ENCODE measurements at places on chromosomes 5 and 9.

DNA sequence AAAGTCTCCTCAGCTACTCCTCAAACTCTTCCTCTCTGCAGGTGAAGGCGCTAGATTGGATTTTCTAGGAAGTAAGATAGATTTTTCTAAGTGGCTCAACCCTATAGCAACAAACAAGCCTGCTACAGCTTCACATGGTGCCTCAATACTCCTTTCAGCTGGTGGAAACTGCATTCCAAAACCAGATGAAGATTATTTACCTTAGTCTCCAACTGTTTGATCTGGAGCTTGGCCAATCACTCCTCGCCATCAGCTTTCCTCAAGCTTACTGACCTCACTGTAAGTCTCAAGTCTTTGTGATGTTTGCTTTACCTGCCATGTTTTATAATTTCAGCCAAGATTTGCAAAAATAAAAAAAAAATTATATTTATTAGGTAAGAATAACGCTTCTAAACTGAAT, 622.4 kb downstream of the CHSY3 start:
- no peaks in the 10 kb centered on the region for H3K27me3 ChIP-seq
- H3K4me3 ChIP-seq: no peak overlapping the region
- DNase-seq: no peak
- H3K27ac ChIP-seq: no peak overlapping the region
- no peaks in the 10 kb centered on the region for H3K36me3 ChIP-seq

DNA sequence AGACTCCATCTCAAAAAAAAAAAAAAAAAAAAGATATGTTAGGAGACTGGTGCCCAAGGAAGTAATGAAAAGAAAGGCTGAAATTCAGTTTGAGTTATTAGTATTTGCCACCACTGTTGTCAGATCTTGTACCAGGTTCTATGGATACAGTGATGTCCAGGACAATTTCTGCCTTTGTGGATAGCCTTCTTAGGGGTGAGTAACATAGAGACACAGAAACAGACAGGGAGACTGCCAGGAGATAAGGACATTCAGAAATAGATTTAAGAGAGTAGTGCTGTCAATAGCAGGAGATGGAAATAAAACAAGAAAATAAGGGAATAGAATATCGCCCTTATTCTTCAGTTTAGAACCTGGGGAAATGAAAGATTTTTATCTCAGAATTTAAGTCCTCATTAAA, 6.3 kb upstream of the SPINK14 start:
- no peaks in the 10 kb centered on the region for H3K4me1 ChIP-seq
- H3K27me3 ChIP-seq: no peaks in the 10 kb centered on the region
- H3K4me3 ChIP-seq: no peak overlapping the region
- H3K27ac ChIP-seq: no peak overlapping the region

GRCh38 chr9:14909961-14910805, at the start of gene FREM1:
Gene FREM1, minus strand, starts transcription at chr9:14910428. Its CDS starts 41,451 bp downstream, at chr9:14868977.
- H3K4me3 ChIP-seq: no peak within 1 kb of the TSS
- DNase-seq: no peak
- H3K27me3 ChIP-seq: peaks cover 4% of the 10 kb centered on the region
- H3K36me3 ChIP-seq: no peaks in the 10 kb centered on the region
- no peak within 1 kb of the TSS for H3K27ac ChIP-seq
- H3K4me1 ChIP-seq: no peaks in the 10 kb centered on the region

DNA sequence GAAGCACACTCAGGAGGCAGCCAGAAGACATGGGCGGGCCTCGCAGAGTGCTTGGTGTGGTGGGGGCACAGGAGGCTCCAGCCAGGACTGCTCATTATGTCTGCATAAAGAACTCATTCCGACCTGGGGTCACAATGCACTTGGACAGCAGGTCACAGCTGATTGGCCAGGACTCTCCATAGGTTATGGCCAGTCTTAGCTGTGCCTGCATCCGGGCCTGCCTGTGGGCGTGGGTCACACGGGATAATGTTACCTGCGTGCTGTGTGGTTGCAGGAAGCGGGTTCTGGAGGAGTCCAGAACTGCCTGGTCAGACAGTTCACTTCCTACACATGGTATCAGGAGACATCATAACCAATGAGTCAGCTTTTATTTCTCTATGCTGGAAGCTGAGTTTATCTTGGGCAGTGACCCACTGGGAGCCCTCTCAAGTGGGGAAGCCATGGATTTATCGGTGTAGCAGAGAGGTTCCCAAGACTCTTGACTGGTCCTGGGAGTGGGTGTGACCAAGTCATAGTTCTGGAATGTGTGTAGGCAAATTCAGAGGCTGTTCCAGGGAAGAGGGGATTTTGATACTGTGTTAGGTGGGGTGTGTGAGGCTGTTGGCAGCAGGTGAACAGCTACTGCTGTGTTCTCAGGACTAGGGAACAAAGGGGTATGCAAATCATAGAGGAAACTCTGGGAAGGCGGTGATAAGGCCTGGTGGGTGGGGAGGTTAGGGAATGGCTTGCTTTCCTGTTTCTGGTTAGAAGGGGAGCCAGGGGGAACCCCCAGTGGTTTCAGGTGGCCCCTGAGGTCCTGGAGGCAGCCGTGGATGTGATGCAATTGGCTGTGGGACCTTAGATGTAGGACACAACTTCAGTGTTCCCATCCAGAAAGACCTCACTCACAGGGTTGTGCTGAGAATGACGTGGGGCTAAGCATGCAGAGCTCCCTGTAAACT, 51.3 kb downstream of the ARHGEF37 start:
- no peaks in the 10 kb centered on the region for H3K27me3 ChIP-seq
- peak overlapping the region; percentile 14 for H3K4me3 ChIP-seq
- peak overlapping the region; percentile 56 for H3K27ac ChIP-seq
- DNase-seq: no peak
- H3K36me3 ChIP-seq: no peaks in the 10 kb centered on the region

GRCh38 chr5:143790457-143791112, 21.4 kb upstream of the HMHB1 start:
- peaks cover 10% of the 10 kb centered on the region for H3K4me1 ChIP-seq
- H3K4me3 ChIP-seq: no peak overlapping the region
- H3K27ac ChIP-seq: no peak overlapping the region
- DNase-seq: no peak
